ENCODE measurements at places on chromosomes 1 and 21. TPM values are rescaled to one million over a fixed set of nuclear protein-coding genes. Genes with fewer than 3 reads are reported as not detected.

The TGFBR3 gene
- 13.4 TPM for total RNA-seq

The TMEM52 gene
- 1.6 TPM for total RNA-seq

The BNIPL gene
- total RNA-seq = 0.42 TPM

The HSF2BP gene
- 0.67 TPM for total RNA-seq

The CLDN17 gene
- total RNA-seq = not detected

The EPHX1 gene
- 23.7 TPM for total RNA-seq

The KRTAP10-12 gene
- total RNA-seq = not detected

The RAB3B gene
- 11.9 TPM for total RNA-seq

The CD1B gene
- not detected for total RNA-seq

The UBE2U gene
- not detected for total RNA-seq

The FHL3 gene
- 58.7 TPM for total RNA-seq

The CD101 gene
- total RNA-seq = 0.97 TPM

The SLC44A5 gene
- 1.6 TPM for total RNA-seq

The LRRC71 gene
- total RNA-seq = 1.2 TPM

The LAMB3 gene
- total RNA-seq = 3.1 TPM

The LCA5L gene
- total RNA-seq = 1.0 TPM

The HECTD3 gene
- 80.0 TPM for total RNA-seq

The ETV3L gene
- total RNA-seq = not detected

The SPRR3 gene
- not detected for total RNA-seq

The SPRR2B gene
- not detected for total RNA-seq

The PADI4 gene
- not detected for total RNA-seq

The SIPA1L2 gene
- total RNA-seq = 14.2 TPM

The CTSE gene
- total RNA-seq = not detected

The PLXNA2 gene
- total RNA-seq = 229 TPM

The COL11A1 gene
- total RNA-seq = not detected

The PGD gene
- total RNA-seq = 307 TPM

The SPRR4 gene
- not detected for total RNA-seq

The ANKRD13C gene
- 17.3 TPM for total RNA-seq

The ARF1 gene
- 499 TPM for total RNA-seq

The ZFYVE9 gene
- total RNA-seq = 16.8 TPM

The ARHGEF2 gene
- total RNA-seq = 110 TPM

The C4BPA gene
- total RNA-seq = not detected

The DNASE2B gene
- total RNA-seq = not detected

The ZNF697 gene
- total RNA-seq = 14.1 TPM

Measured in endothelial cell of umbilical vein (primary cell).